Aortic smooth muscle cell (primary cell): ENCODE measurements at places on chromosomes 1 and 21. TPM values are rescaled to one million over a fixed set of nuclear protein-coding genes. Genes with fewer than 3 reads are reported as not detected.

Gene HSPB7
- total RNA-seq, result 4.6 and 21.6 TPM in 2 replicates

Gene HJV
- 0.06 TPM in 1 of 2 replicates, not detected in the other for total RNA-seq

Gene LDLRAD1
- total RNA-seq, result not detected in 2 replicates

Gene AGTRAP
- total RNA-seq, result 28.0 and 33.4 TPM in 2 replicates

Gene SELL
- total RNA-seq, result 0.79 and 0.81 TPM in 2 replicates

Gene SH3D21
- 1.3 and 1.7 TPM in 2 replicates for total RNA-seq

Gene GBP2
- total RNA-seq, result 53.6 and 81.5 TPM in 2 replicates

Gene CELF3
- not detected in 2 replicates for total RNA-seq

Gene FASLG
- not detected in 2 replicates for total RNA-seq

Gene OR14C36
- not detected in 2 replicates for total RNA-seq

Gene SPATA46
- total RNA-seq, result not detected in 2 replicates

Gene PER3
- 7.1 and 11.4 TPM in 2 replicates for total RNA-seq

Gene RAB4A
- 17.4 and 32.3 TPM in 2 replicates for total RNA-seq

Gene PLPPR4
- 0.50 and 1.6 TPM in 2 replicates for total RNA-seq

Gene ERICH3
- total RNA-seq, result not detected in 2 replicates

Gene GLUL
- total RNA-seq, result 182 and 223 TPM in 2 replicates

Gene ADAM30
- total RNA-seq, result not detected in 2 replicates

Gene LY9
- total RNA-seq, result not detected in 2 replicates

Gene TMEM82
- not detected in 2 replicates for total RNA-seq

Gene SLC6A17
- total RNA-seq, result 0.37 and 1.6 TPM in 2 replicates

Gene MYBPH
- 0.06 TPM in 1 of 2 replicates, not detected in the other for total RNA-seq

Gene RIPK4
- 40.5 and 46.8 TPM in 2 replicates for total RNA-seq

Gene KRTAP20-4
- total RNA-seq, result not detected in 2 replicates

Gene TNFRSF9
- 0.06 TPM in 1 of 2 replicates, not detected in the other for total RNA-seq

Gene CYP4A11
- total RNA-seq, result 0.13 TPM in 1 of 2 replicates, not detected in the other

Gene CDC73
- total RNA-seq, result 21.0 and 23.7 TPM in 2 replicates

Gene RBBP4
- total RNA-seq, result 91.7 and 109 TPM in 2 replicates

Gene CFH
- 285 and 426 TPM in 2 replicates for total RNA-seq

Gene IFI44L
- total RNA-seq, result 11.9 and 17.2 TPM in 2 replicates

Gene GIPC2
- total RNA-seq, result 0.62 and 0.92 TPM in 2 replicates

Gene HPCA
- total RNA-seq, result not detected in 2 replicates

Gene OLFM3
- not detected in 2 replicates for total RNA-seq

Gene DHDDS
- 87.2 and 88.2 TPM in 2 replicates for total RNA-seq

Gene ZNF695
- 1.4 and 2.2 TPM in 2 replicates for total RNA-seq

Gene RAB42
- total RNA-seq, result 0.93 and 1.7 TPM in 2 replicates

Gene OR6N1
- not detected in 2 replicates for total RNA-seq

Gene IFI6
- total RNA-seq, result 36.3 and 55.6 TPM in 2 replicates

Gene LCE2A
- total RNA-seq, result not detected in 2 replicates

Gene ZNF697
- 5.6 and 9.5 TPM in 2 replicates for total RNA-seq

Gene SPRR2G
- not detected in 2 replicates for total RNA-seq

Gene MNDA
- total RNA-seq, result not detected in 2 replicates

Gene CHML
- total RNA-seq, result 6.9 and 7.7 TPM in 2 replicates

Gene ITPKB
- total RNA-seq, result 7.7 and 8.2 TPM in 2 replicates

Gene CYP2J2
- total RNA-seq, result 0.12 and 0.13 TPM in 2 replicates

Gene MDM4
- 21.7 and 30.5 TPM in 2 replicates for total RNA-seq

Gene TTLL10
- total RNA-seq, result not detected in 2 replicates
